ENCODE measurements at places on chromosomes 7 and 10.

DNA sequence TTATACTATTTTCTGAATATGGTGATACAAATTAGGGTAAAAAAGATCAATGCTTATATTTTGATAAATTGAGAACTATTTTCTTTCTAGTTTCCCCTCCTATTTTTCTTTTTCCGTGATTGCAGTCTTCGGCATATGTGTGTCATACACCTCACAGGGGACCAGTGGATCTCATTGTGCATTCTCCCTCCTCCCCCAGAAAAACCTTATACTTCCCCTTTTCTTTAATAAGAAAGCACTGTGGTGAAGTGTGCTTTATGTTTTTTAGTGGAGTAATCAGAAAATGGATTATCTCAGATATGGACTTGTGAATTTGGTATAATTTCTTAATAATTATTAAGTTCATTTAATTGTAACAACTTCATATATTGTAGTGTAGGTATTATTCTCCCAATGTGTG, 72.8 kb downstream of the BICC1 start:
- DNase-seq: no peak

- no peak for DNase-seq
Observed at GRCh38 chr10:76491216-76491615, 1059.8 kb downstream of the LRMDA start.

DNA sequence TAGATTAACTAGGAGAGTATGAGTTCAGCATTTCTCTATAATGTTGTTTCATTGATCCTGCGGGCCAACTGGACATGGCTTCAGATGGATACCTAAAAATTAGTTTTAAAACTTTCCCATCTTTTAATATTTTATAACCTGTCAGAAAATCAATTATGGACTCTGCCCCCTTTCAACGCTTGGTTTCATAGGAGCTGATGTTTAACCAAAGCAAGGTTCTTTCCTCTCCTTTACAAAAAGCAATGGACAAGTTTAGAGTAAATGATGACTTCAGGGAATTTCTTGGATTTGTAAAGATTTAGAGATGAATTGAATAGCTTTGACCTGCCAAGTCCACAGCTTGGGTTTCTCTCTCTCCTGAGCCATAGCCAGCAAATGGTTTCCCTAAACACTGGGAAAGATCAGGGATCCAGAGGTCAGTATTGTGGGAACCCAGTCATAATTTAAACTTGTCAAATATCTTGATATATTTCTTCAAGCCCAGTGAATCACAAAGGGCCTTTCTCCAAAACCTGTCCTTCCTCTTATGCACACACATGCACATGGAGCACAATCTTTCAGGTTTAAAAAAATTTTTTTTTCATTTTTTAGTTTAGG, 177.1 kb downstream of the EVX1 start:
- DNase-seq: no peak

- no peak for DNase-seq
Observed at GRCh38 chr10:132548106-132548823, 10.7 kb downstream of the INPP5A start.

DNA sequence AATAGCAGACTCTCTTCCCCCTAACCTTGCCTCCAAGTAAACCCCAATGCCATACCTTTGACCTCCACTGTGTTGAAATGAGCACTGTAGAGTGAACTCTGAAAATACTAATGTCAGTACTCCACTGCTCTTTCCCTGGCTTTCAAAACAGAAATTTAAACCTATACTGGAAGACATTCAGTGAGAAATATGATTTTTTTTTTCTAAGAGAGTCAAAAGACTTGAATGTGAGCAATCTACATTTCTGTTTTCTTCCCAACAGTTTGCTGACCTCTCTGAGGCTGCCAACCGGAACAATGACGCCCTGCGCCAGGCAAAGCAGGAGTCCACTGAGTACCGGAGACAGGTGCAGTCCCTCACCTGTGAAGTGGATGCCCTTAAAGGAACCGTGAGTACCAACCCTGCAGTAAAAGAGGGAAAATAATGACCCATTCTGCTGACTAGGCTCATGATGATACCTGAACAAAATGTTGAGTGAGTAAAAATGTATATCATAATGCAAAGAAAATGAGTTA, 6.4 kb downstream of the VIM start:
- DNase-seq: no peak
